ENCODE measurements at places on chromosomes 2 and 18.

DNA sequence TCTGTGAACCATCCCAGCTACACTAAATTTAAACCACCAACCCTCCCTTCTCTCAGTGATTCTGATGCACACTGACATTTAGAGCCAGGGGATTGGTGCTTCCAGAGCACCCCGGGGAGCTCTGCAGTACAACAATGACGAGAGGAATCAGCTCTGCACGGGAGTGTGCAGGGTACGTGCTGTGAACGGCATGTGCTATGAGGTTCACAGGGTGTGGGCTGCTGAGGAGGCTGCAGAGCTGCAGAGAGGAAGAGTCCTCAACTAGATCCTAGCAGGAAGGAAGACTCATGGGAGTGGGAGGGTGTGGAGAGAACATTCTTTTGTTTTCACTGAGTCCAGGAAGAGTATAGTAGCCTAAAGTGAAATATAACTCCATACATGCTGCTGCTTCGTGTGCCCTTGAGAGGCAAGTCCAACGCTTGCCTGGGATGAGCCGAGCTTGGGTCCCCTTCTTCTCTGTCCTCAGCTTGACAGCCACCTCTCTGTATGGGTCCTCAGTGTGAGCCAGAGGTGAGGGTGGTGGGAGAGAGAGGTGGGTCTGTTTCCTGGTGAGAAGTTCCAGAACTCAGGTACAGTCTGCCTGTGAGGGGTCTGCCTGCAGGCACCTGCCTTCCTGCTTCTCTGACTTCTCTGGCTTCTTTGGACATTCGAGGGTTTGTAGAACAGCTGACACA lies 118.8 kb downstream of the CTIF start:
- DNase-seq: no peak

DNA sequence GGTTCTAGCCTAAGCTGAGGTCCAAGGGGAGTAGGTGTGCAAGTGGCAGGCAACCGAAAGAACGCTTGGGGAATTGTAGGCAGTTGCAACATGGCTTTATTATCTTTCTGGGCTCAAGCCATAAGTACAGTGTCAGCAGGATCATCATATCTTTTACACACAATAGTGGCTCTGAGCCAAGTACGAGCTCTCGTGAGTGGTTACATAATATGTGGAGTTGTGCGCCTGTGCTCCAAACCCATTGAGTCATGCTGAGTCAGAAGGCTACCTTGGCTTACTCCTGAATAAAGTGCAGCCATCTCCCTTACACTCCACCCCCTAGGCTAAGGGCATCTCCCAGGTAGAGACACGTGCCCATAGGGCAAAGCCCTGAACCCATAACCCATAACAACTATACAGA lies 233.9 kb downstream of the SATB2 start:
- DNase-seq: no peak

DNA sequence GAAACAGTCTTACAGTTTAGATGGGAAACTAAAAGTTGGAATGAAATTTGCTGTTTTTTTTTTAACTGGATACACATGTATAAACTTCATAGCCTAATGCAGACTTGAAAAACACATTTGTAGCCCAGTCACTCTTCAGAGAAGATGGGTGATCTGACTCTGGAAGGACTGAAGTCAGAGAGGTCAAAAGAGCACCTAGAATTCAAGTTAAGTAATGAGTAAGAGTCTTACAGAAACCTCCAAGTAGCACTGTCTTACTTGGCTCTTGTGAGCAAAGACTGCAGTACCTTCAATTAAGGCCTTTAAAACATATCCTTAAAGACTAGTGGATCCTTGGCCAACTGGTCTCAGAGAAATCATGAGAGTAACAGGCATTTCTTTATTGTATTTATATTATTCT lies 41.9 kb downstream of the TRAPPC8 start:
- no peak for DNase-seq

GRCh38 chr2:204110338-204110741 lies 173.8 kb downstream of the ICOS start:
- no peak for DNase-seq

DNA sequence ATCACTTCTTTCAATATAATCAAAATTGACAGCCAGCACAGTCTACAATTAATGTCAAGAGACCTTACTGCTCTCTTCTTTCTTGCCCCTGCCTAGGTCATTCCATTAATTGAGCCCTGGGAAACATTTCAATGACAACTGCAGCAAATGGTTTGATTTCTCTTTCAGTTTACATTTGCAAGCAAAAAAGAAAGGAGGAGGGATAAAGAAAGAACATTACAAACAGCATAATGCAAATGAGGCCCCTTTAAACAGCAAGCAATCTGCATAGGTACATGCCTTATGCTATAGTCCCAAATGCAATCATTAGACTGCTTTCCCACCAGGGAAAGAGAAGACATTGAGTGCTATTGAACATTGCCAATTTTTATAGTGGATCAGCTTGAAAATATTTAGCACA lies 655.0 kb upstream of the CDH2 start:
- no peak for DNase-seq
